ENCODE measurements at places on chromosomes 7 and 10. TPM values are rescaled to one million over a fixed set of nuclear protein-coding genes. Genes with fewer than 3 reads are reported as not detected.

Gene INTS15
- total RNA-seq: 6.3 TPM

Gene SMURF1
- 21.6 TPM for total RNA-seq

Gene OR2A12
- total RNA-seq: not detected

Gene HABP2
- total RNA-seq: not detected

Gene MACC1
- 0.06 TPM for total RNA-seq

Gene NODAL
- not detected for total RNA-seq

Gene SPACDR
- 0.25 TPM for total RNA-seq

Gene MARCHF5
- total RNA-seq: 9.6 TPM

Gene RASA4
- total RNA-seq: 118 TPM

Gene YWHAG
- total RNA-seq: 97.8 TPM

Gene TSPAN33
- 0.06 TPM for total RNA-seq

Gene TMEM196
- total RNA-seq: not detected
